NCI-H446 treated with DMSO at 0.1 percent for 48 hours (cell line): ENCODE measurements at places on chromosomes 3 and 15.

- no peak for DNase-seq
These were observed 3.2 kb downstream of the XYLB start for GRCh38 chr3:38349684-38350359.

- DNase-seq, result no peak
These were observed 30.2 kb upstream of the MAGEF1 start for GRCh38 chr3:184741798-184742675.

DNA sequence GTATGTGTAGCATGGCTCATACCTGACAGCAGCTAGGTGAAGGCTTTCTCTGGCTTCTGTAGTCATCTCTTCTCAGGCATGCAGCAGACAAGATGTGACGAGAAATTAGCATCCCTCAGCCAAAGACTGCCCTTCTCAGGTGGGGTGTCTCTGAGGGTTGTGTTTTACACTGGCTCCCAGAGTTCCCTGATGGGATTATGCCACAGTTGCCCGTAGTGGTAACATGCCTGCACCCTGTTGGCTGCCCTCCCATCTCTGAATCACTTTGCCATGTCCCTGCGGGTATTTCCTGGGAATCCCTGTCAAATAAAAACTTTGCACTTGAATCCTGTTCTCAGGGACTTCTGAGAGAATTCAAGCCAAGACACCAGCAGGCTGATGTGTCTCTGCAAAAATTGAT is 70.5 kb downstream of the LRTM1 start:
- no peak for DNase-seq

GRCh38 chr3:184952671-184953070 is 140.7 kb downstream of the VPS8 start:
- no peak for DNase-seq

GRCh38 chr3:156180077-156180476 is 59.7 kb downstream of the KCNAB1 start:
- DNase-seq, result no peak

GRCh38 chr3:142577696-142578328 is 721 bp downstream of the ATR start:
- no peak for DNase-seq

- DNase-seq, result no peak
These were observed 167.4 kb upstream of the LPP start for GRCh38 chr3:187986514-187986934.

- DNase-seq, result no peak
These were observed 40.8 kb downstream of the SRGAP3 start for GRCh38 chr3:9208605-9209152.

DNA sequence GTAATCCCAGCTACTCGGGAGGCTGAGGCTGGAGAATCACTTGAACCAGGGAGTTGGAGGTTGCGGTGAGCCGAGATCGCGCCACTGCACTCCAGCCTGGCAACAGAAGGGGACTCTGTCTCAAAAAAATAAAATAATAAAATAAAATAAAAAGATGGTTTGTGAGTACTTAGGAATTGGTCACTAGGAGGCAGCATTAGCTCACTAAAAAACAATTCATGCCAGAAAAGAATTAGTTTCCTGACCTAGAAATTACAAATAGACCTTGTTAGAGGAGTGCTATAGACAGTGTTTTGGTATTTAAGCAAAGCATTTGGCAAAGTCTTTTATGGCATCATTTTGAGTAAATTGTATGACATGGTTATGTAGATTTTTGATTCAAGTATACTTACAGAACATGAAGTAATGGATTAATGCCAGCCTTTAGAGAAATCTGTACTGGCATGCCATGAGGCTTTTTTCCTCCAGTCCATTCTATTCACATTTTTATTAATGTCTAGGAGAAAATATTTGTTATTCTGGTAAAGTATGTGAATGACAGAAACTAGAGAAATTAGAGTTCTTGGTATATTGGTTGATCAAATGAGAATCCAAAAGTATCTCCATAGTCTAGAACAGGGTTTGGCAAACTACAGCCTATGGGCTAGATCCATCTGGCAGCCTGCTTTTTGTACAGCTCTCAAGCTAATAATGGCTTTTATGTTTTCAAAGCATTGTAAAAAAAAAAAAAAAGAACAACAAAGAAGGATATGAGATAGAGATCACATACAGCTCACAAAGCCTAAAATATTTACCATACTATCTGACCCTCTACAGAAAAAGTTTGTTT is 81.6 kb downstream of the LRRC49 start:
- DNase-seq, result peak; percentile 1

GRCh38 chr15:94298364-94298763 is 67.0 kb downstream of the MCTP2 start:
- DNase-seq, result no peak

GRCh38 chr3:62277986-62278385 is 95.4 kb downstream of the FEZF2 start:
- DNase-seq, result no peak

GRCh38 chr3:176032043-176032442 is 1165.2 kb downstream of the TBL1XR1 start:
- no peak for DNase-seq
